Hematopoietic multipotent progenitor cell treated with erythropoietin and hydrocortisone succinate and interleukin-3 and kit ligand, for 6 days (in vitro differentiated cells): ENCODE measurements at places on chromosomes 1 and 21.
A peak's percentile ranks its signal among the peaks of the same experiment; 100 is the strongest.

GRCh38 chr1:32339363-32339978, 3.4 kb upstream of the MARCKSL1 start:
- peak; percentile 50 for DNase-seq

GRCh38 chr1:150976401-150976821, 1.8 kb upstream of the CERS2 start:
- DNase-seq: peak; percentile 52

GRCh38 chr1:147185432-147185831, 13.2 kb upstream of the PRKAB2 start:
- DNase-seq: no peak

- no peak for DNase-seq
Measured at GRCh38 chr21:25965951-25966707, 204.4 kb downstream of the APP start.

- no peak for DNase-seq
Measured at GRCh38 chr21:41709166-41709565, 57.7 kb downstream of the RIPK4 start.

DNA sequence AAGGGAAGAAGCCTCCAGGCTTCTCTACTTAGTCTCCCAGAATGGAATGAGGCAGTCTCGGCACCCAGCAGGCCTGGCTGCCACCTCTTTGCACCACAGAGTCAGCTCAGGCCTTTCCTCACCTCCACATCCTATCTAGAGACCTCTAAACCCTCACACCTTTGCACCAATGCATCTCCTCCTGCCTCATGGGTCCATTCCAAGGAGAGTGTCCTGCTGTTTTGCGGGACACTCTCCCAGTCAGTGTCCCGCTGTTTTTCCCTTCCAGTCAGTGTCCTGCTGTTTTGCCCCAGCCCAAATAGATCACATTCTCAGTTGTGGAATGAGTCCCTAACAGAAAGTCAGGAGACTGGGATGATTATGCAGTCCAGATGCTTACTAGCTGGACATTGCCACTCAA, 185.6 kb upstream of the CAMK1G start:
- DNase-seq: no peak

- DNase-seq: no peak
Measured at GRCh38 chr1:173253046-173253445, 45.9 kb upstream of the TNFSF4 start.

DNA sequence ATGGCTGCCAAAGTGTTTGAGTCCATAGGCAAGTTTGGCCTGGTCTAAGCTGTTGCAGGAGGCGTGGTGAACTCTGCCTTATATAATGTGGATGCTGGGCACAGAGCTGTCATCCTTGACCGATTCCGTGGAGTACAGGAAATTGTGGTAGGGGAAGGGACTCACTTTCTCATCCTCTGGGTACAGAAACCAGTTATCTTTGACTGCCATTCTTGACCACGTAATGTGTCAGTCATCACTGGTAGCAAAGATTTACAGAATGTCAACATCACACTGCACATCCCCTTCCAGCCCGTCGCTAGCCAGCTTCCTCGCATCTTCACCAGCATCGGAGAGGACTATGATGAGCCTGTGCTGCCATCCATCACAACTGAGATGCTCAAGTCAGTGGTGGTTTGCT, 215.8 kb upstream of the JUN start:
- DNase-seq: peak; percentile 14

DNA sequence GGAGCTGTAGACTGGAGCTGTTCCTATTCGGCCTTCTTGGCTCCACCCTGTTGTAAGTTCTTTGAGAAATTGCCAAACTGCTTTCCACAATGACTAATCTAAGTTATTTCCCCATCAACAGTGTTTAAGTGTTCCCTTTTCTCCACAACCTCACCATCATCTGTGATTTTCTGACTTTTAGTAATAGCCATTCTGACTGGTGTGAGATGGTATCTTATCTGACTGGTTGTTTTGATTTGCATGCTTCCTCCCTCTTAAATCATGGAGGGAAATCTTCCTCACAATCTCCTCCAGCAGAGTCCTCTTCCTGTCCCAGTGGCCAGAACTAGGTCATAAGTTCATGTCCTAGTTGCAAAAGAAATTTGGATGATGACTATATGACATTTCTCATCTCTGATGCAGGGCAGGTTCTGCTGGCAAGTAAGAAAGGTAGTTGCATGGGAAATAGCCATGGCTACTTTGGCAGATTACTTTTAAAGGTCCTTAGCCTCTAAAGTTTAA, 294.0 kb downstream of the LRRC40 start:
- DNase-seq: peak; percentile 48

- no peak for DNase-seq
Measured at GRCh38 chr1:41672173-41672572, 187.7 kb upstream of the EDN2 start.

DNA sequence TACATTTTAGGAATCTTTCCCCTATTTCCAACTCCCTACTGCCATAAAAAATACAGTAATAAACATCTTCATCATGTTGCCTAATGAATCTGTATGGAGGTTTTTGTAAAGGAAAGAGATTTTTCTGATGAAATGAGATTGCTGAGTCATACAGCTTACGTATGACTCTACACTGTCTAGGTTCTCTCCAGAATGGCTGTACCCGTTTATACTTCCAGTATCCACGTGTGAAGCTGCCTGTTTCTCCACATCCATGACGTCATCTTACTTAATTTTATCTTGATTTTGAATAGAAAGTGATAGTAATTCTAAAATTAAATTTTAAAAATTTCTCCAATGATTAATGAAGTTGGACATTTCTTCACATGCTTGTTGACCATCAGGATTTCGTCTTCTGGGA, 103.7 kb downstream of the COQ8A start:
- DNase-seq: peak; percentile 6

GRCh38 chr1:86714159-86714558, 9.8 kb downstream of the SH3GLB1 start:
- no peak for DNase-seq

DNA sequence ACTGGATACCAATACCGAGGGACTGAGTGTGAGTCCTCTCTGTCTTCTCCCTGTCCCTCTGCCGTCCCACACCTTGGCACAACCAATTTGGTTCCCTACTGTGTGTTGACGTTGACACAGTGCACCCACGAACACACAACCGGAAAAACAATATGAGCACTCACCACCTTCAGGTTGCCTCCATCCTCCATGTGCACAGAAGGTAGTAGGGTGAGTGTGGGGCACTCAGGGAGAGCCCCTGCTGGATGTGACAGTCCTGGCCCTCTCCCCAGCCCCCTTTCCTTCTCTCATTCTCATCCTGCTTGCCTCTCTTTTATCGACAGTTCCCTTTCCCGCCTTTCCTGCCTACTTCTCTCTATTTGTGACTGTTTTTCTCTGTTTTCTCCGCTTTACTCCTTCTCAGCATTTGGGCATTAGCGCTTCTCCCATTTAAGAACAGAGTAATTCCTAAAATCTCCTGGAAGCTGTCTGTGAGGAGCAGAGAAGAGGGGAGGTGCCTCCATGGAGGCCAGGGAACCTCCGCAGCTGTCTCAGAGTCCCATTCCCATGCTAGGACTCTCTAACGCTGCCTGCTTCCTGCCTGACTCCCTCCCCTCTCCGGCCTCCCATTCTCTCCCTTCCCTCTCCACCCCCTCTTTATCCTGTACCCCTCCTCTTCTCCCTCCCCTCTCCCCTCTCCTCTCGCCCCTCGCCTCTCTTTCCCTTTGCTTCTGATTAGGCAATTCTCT, 16.4 kb downstream of the CADM3 start:
- DNase-seq: no peak

DNA sequence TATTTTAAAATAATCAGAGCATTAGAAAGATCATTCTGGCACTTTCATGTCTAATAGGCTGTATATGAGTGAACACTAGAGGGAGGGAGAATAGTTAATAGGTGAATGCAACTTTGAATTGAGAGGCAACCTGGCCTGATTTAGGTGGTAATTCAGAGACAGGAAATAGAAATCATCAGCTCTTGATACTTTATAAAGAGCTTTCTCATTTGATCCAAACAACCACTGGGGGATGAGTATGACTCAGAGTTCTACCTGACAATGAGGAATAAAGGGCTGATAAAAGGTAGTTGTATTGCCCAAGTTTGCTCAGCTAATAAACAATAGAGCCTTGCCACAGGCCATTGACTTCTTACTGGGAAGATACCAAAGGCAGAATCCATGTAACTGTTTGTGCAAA, 5.2 kb upstream of the FAM89A start:
- DNase-seq: peak; percentile 60

DNA sequence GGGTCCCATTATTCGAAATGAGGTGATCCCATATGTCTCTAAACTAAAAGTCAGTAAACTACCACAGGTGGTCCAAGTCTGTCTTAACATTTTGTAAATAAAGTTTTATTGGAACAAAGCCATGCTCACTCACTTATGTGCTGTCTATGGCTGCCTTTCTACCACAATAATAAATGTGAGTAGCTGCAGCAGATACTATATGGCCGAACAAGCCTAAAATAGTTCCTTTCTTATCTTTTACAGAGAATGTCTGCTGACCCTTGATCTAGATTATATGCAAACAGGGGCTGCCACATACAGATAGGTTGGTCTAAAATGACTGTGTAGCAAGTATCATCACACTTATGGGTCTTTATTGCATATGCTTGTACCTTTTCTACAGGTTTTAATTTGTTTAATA, 140.0 kb downstream of the VAV3 start:
- peak; percentile 75 for DNase-seq

DNA sequence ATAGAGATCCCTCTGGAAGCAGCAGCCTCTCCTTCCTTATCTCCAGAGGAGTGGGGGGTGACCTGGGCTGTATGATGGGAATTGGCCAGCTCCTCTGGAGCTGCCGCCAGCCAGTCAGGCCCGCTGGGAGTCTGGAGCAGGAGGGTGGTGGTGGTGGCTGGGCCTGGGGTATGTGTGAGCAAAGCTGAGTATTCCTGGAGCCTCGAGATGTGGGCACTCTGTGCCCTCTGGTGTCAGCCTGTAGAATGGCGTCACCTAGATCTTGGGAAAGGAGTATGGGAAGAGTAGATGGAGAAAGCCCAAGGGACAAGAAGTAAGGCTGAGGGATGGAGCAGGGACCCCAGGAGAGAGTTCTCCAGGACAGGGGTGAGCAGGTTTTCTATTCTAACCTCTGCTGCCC, 16.0 kb downstream of the VANGL2 start:
- peak; percentile 67 for DNase-seq

- no peak for DNase-seq
Measured at GRCh38 chr1:47438165-47439016, 547 bp downstream of the FOXD2 start.

DNA sequence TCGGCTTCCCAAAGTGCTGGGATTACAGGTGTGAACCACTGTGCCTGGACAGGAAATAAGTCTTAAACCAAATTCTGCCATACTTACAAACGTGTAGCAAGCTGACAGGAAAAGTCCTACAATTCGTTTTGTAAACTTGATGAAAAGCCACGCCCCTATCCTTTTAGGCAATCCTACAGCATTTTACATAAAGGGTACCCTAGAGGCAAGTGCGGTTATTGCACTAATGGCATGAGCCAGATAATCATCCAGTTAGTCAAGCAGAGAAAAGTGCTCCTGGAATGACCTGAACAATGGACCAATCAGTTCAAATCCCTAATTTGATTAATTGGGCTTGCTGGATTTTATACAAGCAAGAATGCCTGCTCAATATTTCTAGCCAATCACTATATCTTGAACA, 338.2 kb downstream of the KIF26B start:
- DNase-seq: peak; percentile 46

GRCh38 chr1:20534659-20535417, 17.5 kb upstream of the FAM43B start:
- DNase-seq: no peak

GRCh38 chr1:213507472-213508223, 456.6 kb downstream of the RPS6KC1 start:
- DNase-seq: no peak

DNA sequence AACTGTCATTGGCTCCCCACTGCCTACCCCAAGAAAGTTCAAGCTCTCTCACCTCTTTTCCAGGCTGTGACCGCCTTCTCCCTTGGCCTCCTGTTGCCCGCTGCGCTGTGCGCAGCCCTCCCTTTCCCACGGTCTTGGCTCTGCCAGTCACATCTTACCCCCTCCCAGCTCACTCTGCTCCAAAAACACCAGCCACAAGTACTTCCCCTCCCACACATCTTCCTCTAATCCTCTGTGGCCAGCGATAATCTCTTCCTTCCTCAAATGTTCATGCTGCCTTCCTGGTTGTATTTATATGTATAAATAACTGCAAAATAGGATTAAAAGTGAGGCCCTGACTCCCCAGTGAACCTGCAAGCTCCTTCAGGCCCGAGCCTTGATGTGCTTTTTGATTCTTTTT, 81.8 kb downstream of the AJAP1 start:
- DNase-seq: peak; percentile 50

- DNase-seq: no peak
Measured at GRCh38 chr1:243413431-243414151, 157.8 kb downstream of the SDCCAG8 start.

DNA sequence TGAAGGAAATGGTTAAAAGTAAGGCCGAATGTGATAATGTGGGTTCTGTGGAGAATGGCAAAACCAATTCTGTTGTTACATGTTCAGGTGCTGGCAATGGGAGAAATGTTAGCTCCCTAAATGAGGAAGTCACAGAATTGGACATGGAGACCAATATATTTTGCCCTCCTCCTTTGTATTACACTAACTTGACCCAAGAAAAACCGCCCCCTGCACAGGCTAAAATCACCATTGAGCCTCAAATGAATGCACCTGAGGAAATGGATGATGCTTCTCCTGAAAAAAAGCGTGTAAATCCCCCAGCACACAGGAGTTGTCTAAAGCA, 932 bp downstream of the MAP10 start:
- no peak for DNase-seq

GRCh38 chr1:222301652-222302051, 246.3 kb downstream of the HHIPL2 start:
- no peak for DNase-seq

DNA sequence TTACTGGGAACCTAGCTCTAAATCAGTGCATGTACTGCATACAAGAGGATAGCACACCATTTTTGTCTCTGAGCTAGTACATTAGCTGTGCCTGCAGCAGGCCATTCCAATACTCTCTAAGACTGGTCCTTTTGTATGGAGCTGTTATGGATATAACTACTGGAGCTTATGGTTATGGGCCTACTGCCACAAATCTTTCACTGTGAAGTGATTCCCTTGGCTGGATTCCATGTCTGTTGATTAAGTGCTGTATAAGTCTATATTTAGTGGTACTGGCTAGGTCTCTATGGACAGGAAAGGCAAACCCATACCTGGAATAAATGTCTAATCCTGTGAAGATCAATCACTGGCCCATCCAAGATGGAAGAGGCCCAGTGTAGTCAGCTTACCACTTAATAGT, 12.0 kb downstream of the ZFYVE9 start:
- no peak for DNase-seq

- DNase-seq: no peak
Measured at GRCh38 chr1:76013206-76013581, 61.4 kb upstream of the ST6GALNAC3 start.

DNA sequence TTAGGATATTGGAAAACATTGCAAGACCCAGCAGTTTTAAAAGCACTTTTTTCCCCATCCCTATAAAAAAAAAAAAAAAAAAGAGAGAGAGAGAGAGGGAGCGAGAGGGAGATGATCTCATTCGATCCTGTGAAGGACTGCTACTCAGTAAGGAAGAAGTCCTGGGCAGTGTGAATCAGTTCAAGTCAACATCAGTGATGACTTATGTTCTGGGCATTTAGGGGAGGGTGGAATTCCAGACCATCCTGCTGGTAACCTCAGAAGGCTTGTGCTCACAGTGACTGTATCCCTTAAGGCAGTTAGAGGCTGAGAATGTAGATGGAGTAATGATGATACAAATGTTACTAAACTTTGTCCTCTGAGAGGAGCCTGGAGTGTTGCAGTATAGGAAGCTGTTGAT, 151.4 kb downstream of the TGFB2 start:
- DNase-seq: no peak

GRCh38 chr1:116139592-116140134, 28.5 kb downstream of the MAB21L3 start:
- no peak for DNase-seq

GRCh38 chr1:109089242-109090015, 1.1 kb upstream of the TMEM167B start:
- DNase-seq: peak; percentile 70
